ENCODE measurements at places on chromosomes 4 and X.

- no peak for DNase-seq
Observed at GRCh38 chr4:139736274-139736660, 70.6 kb downstream of the MGST2 start.

- no peak for DNase-seq
Observed at GRCh38 chrX:79452881-79453280, 85.7 kb upstream of the ITM2A start.

DNA sequence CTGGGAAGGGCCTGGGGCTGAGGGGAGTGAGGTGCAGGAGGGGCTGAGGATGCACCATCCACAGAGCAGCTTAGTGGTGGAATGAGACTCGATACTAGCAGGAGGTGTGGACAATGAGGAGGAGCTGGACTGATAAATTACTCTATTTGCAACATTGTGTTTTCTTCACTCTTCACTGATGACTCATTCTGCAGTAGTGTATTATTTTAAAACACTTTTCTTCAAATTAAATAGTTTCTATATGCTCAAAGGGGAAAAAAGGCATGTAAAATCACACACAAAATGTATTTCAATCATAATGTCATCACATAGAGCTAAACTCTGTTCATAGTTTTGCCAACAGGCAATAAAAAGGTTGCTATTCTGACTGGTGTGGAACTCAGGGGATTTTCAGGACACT, 467.0 kb upstream of the CTSO start:
- DNase-seq, result no peak

GRCh38 chrX:79036157-79036880, 91.1 kb downstream of the P2RY10 start:
- no peak for DNase-seq

- peak; percentile 2 for DNase-seq
Observed at GRCh38 chr4:55321707-55322264, 24.3 kb upstream of the SRD5A3 start.

DNA sequence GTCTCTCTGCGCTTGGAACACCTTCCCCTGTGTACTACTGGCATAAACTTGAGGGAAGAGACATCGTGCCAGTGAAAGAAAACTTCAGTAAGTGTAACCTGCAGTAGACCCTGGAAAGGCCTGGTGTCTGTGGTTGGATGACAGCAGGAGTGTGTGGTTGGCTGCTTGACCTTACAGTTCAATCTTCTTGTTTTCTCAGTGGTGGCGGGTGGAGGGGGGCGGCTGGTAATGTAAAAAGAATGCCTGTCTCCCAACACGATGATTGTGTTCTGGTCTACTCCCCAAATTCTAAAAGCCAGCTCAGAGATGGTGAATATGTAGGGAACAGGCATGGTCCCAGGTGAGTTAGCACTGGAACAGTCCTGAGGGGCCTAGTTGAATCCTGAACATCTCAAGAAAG, 18.6 kb downstream of the PSMD10 start:
- DNase-seq, result no peak
